NCI-H1417 (cell line): ENCODE measurements at places on chromosomes 12 and 14.

GRCh38 chr14:105168979-105169507 lies 467 bp upstream of the JAG2 start:
- peak; percentile 39 for DNase-seq

DNA sequence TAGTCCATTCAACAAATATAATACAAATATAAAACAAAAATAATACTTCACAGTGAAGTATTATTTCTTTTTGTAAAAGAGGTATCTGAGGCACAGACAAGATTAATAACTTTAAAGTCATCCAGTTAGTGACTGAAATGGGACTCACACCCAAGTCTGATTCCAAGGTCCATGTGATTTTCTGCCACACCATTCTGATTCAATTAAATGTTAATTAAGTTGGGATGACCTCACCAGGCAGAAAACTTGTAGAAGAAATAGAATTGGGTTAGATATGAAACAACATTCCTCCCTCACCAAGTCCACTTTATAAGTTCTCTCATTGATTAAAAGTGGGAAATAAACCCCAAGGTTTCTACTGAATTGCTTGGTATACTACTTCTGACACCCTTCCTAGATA lies 34.4 kb downstream of the DIO2 start:
- no peak for DNase-seq

DNA sequence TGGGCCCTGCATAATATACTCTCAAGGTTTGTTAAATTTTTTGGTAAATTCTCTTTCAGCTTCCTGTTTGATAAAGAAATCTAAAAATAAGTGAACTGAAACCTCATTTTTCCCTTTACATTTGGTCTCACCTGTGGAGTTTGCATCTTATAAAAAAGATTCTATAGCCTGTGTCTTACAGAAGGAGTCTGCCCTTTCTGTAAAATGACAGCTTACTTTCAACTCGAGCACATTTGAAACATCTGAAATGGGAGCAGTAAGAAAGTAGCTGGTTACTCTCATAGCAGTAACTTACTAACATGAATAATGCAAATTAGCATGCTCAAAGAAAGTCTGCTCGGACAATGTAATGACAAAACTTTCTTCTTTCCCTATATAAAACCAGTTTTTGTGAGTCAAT lies 155.8 kb downstream of the NELL2 start:
- DNase-seq: no peak

- no peak for DNase-seq
These were observed 29.0 kb upstream of the SMOC1 start for GRCh38 chr14:69850086-69850735.

DNA sequence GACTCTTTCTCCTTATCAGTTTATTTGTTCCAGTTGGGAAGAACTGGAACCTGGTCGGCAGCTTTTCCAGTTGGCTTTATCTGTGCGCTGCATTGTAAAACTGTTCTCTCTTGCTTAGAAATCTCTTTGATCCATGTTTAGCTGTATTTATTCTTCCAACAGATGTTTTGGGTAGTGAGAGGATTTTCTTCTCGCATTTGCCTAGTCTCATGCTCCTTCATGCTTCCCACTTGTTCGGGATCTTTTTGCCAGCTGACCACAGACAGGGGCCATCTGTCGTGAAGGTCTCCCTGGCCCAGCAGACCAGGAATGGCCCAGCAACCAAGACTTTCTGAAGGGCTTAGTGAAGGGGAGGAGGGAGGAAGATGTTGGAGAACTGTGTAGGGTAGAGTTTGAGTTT lies 21.6 kb downstream of the NTF3 start:
- no peak for DNase-seq

GRCh38 chr12:39632670-39633069 lies 13.1 kb upstream of the ABCD2 start:
- no peak for DNase-seq

DNA sequence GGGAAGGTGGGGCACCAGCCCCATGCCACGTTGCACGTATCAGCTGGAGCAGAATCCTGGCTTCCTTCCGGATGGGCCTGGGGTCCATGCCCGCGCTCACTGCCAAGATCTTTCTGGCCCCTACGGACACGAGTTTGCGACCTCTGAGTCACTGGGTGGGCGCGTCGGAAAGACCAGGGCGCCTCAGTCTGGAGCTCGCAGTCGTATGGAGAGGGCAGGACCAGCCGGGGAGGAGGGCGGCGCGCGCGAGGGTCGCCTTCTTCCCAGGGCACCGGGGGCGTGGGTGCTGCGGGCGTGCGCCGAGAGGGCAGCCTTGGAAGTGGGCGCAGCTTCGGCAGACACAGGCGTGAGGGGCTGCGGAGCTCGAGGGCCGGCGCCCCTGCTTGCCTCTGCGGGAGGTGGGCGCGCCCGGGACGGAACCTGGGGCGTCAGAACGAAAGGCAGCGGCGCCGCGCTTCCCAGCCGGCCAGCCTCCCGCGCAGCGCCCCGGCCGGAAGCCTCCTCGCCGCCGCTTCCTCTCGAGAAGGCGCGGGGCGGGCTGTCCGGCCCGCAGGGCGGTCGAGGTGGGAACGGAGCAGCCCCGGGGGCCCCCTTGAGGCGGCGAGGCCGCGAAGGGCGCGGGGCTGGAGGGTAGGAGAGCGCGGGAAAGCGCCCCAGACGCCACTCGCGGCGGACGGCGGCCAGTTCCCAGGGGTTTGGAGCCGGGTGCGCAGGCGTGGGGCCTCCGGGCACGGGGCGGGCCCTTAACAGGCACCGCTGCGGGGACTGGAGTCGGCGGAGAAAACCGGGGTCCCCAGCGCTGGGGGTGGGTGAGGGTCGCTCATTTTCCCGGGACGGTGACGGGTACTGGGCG lies at the start of gene ARL6IP4:
Gene ARL6IP4, plus strand, starts transcription at position 499 of the 853 bp plus-strand sequence. CDS start 459 bp downstream, outside the sequence.
- peak; percentile 91 for DNase-seq

DNA sequence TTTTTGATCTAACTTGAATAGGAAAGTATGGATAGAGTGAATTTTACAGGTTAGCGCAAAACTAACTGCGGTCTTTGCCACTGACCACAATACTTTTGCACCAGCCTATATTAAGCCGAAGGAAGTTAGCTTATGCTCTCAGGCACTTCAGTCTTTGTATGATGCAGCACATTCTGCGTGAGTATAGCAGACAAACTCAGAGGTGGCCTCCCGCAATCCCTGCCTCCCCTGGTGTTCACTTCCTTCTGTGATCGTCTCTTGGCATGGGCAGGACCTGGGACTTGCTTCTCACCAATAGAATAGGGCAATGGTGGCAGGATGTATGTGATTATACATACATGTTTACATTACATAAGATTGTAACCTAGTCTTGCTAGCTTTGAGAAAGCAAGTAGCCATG lies 10.3 kb upstream of the SLC6A13 start:
- no peak for DNase-seq

DNA sequence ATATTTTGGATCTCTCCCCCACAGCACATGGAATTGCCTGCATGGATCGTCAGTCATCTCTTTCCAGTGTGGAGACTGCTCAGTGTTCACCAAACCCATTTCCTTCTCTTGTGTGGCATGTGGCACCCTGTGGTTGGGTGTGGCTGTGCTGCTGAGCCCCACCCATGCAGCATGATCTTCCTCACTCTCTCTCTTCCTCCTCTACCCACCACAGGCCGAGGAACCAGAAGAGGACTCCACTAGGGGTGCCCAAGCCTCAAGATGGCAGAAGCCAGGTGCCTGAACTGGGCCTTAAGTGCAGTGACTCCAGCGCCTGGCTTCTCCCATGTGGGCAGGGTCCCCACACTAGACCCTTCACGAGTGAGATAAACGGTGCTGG lies 66.8 kb upstream of the GPR68 start:
- no peak for DNase-seq

DNA sequence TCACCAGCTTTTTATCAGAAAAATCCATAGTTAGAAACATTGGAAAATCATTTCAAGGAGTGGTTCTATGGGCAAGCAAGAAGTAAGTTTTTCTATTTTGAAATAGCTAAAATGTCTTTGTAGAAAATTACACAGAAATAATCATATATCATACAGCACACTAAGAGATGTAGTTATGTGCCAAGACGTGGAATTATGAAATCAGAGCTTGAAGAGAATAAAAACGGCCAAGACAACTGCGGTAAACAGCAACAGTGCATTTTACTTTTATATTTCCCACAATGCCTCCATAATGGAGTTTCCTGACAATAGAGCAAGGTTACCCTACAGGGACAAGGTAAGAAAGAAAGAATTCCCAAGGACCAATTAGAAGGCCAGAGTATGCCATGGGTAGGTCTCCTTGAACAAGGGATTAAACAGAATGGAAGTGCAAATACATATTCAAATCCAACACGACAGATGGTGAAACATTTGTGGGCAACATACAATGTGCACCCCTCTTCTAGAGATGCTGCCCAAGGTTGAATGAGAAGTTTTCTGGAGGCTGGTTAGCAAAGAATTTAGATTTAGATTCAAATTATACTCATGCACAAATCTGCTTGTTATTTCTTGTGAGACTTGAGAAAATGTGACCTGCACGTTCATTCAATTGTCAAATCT lies 76.1 kb upstream of the BTG1 start:
- DNase-seq: no peak

GRCh38 chr12:19166387-19166786 lies 36.9 kb downstream of the PLEKHA5 start:
- no peak for DNase-seq

- no peak for DNase-seq
These were observed 976 bp downstream of the THAP2 start for GRCh38 chr12:71665090-71665463.

- DNase-seq: peak; percentile 55
These were observed 64.8 kb upstream of the PTGR2 start for GRCh38 chr14:73786636-73787485.

- DNase-seq: peak; percentile 38
These were observed 81.6 kb downstream of the LMO3 start for GRCh38 chr12:16524378-16524777.

DNA sequence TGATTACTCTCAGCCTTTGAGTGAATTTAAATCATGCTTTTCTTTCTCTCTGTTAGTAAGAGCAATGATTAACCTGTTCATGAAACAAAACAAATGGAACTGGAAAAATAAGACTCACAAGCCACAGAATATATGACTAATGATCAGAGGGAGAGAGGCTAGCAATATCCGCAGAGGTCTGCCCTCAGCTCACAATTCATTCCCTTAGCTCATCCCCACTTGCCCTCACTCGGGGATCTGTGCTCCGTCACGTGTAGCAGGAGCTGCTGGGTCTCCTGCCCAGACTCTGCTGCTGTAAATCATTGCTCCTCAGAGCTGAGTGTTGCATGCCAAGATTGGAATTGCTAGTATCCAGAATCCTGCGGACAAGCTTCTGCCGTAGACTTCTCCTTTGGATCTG lies 53.1 kb upstream of the GNG2 start:
- no peak for DNase-seq

DNA sequence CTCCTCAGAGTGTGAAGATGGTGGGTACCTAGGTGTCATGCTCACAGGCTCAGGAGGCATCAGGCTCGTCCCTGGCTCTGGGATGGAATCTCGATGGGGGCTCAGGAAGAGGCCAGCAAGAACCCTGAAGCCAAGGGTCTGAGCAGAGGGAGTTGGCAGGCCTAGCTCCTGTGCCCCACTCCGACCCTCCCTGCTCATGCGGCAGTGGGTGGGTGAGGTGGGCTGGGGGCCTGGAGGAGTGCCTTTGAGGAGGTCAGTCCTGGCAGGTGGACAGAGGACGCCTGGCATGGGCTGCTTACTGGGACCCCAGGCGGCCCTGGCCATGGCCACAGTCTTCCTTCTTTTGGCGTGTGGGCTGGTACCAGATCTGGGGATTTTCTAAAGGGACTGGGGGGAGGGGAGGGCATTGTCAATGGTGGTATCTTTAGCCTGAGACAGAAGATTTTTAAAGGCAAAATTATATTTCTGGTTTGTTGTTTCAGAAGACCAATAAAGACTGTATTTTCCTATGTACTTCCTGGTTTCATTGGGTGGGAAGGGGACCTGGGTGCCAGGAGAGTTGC lies 16.0 kb downstream of the LRTM2 start:
- no peak for DNase-seq

GRCh38 chr12:56188131-56188777 lies 1.0 kb downstream of the SMARCC2 start:
- DNase-seq: no peak

- no peak for DNase-seq
These were observed 5.4 kb downstream of the PLBD1 start for GRCh38 chr12:14562279-14562678.

DNA sequence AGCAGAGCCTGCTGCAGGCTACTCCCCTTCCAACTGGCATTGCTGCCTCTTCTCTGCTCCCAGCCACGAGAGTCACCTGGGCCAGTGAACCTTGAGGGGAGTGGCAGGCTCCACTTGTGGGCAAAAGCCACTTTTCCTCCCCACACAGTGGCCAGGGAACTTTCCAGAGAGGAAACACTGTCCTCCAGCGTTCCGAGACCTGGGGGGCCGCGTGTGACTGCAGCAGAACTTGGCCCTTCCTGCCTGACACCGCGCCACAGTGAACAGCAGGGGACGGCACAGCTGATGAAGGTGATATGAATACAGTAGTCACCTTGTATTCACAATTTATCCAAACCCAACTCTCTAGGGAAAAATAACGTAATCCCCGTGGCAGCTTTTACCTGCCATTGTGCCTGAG lies 114.9 kb downstream of the PIWIL1 start:
- DNase-seq: no peak

GRCh38 chr12:3357950-3358525 lies 133.0 kb upstream of the PRMT8 start:
- no peak for DNase-seq

- no peak for DNase-seq
These were observed 11.7 kb downstream of the RPS26 start for GRCh38 chr12:56053407-56053893.
